ENCODE measurements at places on chromosomes 5 and 9. TPM values are rescaled to one million over a fixed set of nuclear protein-coding genes. Genes with fewer than 3 reads are reported as not detected.
A peak's percentile ranks its signal among the peaks of the same experiment; 100 is the strongest.

GRCh38 chr5:21067724-21068123, 1079.7 kb upstream of the CDH18 start:
- no peak overlapping the region for H3K27ac ChIP-seq
- H3K27me3 ChIP-seq: no peaks in the 10 kb centered on the region
- no peak for DNase-seq
- H3K36me3 ChIP-seq: no peaks in the 10 kb centered on the region
- H3K4me1 ChIP-seq: no peaks in the 10 kb centered on the region
- no peak overlapping the region for H3K4me3 ChIP-seq

The PRDM9 gene
- total RNA-seq: 10.2 TPM

The PCDHB7 gene
- total RNA-seq: 3.4 TPM

The ADAMTS16 gene
- total RNA-seq: 0.37 TPM

DNA sequence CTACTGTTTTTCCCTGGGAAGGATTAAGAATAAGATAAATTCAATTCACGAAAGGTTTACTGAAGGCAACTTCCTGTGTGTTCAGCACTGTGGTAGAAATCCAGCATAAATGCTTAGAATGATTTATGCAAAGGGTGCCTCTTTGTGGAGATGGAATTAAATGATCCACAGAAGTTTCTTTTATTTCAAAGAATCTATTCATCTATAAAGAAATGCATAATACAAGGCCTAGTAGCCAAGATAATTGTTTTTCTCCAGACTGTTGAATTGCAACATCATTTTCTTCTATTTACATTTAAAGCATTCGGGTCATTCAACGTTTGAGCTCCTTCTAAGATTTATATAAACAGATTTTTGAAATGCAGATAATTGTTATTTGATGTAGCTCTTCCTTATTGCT, 138.8 kb upstream of the NFIL3 start:
- no peaks in the 10 kb centered on the region for H3K27me3 ChIP-seq
- H3K4me1 ChIP-seq: no peaks in the 10 kb centered on the region
- H3K36me3 ChIP-seq: no peaks in the 10 kb centered on the region
- DNase-seq: no peak
- H3K27ac ChIP-seq: no peak overlapping the region

DNA sequence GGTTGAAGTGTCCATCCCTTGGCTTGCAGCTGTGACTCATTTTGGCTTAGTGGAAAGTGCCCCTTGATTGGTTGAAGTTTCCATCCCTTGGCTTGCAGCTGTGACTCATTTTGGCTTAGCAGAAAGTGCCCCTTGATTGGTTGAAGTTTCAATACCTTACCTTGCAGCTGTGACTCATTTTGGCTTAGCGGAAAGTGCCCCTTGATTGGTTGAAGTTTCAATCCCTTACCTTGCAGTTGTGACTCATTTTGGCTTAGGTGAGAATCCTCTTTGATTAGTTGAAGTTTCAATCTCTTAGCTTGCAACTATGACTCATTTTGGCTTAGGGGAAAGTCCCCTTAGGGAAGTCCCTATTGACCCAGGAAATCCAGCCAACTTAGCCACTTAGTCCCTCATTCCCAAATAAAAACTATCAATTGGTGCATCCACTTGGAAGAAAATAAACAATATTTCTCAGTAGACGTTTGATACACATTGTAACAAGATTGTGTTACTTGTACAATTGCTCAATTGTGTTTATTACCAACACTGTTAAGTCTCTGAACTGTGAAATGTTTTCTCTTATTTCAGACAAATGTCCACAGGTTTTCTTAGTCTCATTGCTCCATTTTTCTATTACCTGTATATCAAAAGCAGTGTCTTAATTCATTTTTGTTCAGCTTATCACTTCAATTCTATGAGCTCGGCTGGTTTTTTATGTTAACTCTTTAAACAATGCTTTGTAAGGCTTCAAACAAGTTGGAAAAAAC, 2308.8 kb upstream of the ACO1 start:
- no peak overlapping the region for H3K27ac ChIP-seq
- H3K4me1 ChIP-seq: no peaks in the 10 kb centered on the region
- H3K4me3 ChIP-seq: no peak overlapping the region
- H3K36me3 ChIP-seq: no peaks in the 10 kb centered on the region

- no peaks in the 10 kb centered on the region for H3K27me3 ChIP-seq
- peak; percentile 15 for DNase-seq
- H3K27ac ChIP-seq: no peak overlapping the region
- no peak overlapping the region for H3K4me3 ChIP-seq
- H3K4me1 ChIP-seq: no peaks in the 10 kb centered on the region
- H3K36me3 ChIP-seq: no peaks in the 10 kb centered on the region
Observed at GRCh38 chr9:38227061-38227540, 158.1 kb upstream of the SHB start.

The KLF9 gene
- total RNA-seq: 39.8 TPM
